ENCODE measurements at places on chromosomes 12 and 14.

- DNase-seq: no peak
Observed at GRCh38 chr14:72545411-72546311, 348.2 kb downstream of the DPF3 start.

GRCh38 chr14:85529803-85530574, at the start of gene FLRT2:
FLRT2 (plus strand) TSS chr14:85530144; CDS start chr14:85621515, 91,371 bp downstream.
- no peak for DNase-seq

GRCh38 chr12:102322254-102322653, 124.6 kb upstream of the PMCH start:
- no peak for DNase-seq

DNA sequence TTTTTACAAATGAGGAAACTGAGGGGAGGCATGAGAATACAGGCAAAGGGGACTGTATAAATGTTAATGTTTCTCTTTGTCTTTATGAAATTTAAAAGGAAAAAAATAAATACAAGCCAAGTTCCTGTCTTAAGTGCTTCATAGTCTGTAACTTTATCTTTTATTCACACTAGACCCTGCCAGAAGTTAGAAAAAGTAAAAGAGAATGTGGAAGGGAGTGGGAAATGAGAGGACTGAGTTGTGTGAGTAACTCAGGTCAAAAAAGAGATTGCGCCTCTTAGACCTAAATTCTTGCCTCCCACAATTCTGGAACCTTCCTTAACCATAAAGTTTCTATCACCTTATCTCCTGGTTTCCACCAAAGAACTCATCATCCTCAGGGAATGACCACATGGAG, 141.1 kb downstream of the KICS2 start:
- DNase-seq: no peak

- DNase-seq: no peak
Observed at GRCh38 chr12:98422359-98422758, 93.0 kb upstream of the TMPO start.

GRCh38 chr14:70468731-70469130, 16.8 kb downstream of the ADAM21 start:
- no peak for DNase-seq
